ENCODE measurements at places on chromosomes 5 and 9. TPM values are rescaled to one million over a fixed set of nuclear protein-coding genes. Genes with fewer than 3 reads are reported as not detected.

GRCh38 chr9:136051837-136052471 lies 43.1 kb downstream of the NACC2 start:
- H3K36me3 ChIP-seq = peaks cover 16% of the 10 kb centered on the region
- H3K4me1 ChIP-seq = peaks cover 74% of the 10 kb centered on the region
- H3K27ac ChIP-seq = peak overlapping the region; percentile 65

The PTGDS gene
- 89.5 TPM for total RNA-seq

The RECK gene
- total RNA-seq = 19.8 TPM

The C9orf153 gene
- total RNA-seq = 0.92 TPM

The EPB41L4A gene
- total RNA-seq = 12.2 TPM

- no peaks in the 10 kb centered on the region for H3K4me1 ChIP-seq
- no peak overlapping the region for H3K4me3 ChIP-seq
- DNase-seq = no peak
These were observed 7.2 kb downstream of the GAPT start for GRCh38 chr5:58498340-58498942.

GRCh38 chr9:107732781-107733522 lies 243.4 kb upstream of the KLF4 start:
- no peaks in the 10 kb centered on the region for H3K36me3 ChIP-seq
- peak overlapping the region; percentile 89 for H3K27ac ChIP-seq
- H3K4me3 ChIP-seq = peak overlapping the region; percentile 58

The DDX4 gene
- not detected for total RNA-seq

GRCh38 chr5:111069839-111070238 lies 1.7 kb upstream of the TSLP start:
- H3K4me1 ChIP-seq = peaks cover 30% of the 10 kb centered on the region
- no peaks in the 10 kb centered on the region for H3K36me3 ChIP-seq
- no peak for DNase-seq
- H3K4me3 ChIP-seq = peak overlapping the region; percentile 65
- H3K27me3 ChIP-seq = no peaks in the 10 kb centered on the region

DNA sequence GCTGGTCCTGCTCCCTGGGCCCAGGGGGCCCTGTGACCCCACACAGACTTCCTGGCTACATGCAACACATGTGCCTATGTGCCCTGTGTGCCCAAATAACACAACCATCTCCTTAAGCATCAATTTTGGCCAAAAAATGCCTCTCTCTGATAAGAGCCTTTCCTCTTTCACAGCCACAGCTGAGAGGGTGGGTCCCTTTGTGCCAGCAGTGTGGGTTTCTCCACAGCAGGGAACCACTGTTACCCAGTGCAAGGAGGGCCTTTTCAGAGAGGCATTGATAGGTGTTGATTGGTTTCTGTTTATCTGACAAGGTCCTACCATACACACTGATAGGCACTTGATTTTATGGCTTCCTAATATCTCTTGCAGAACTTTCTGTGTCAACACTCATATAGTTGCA lies 42.7 kb downstream of the SYK start:
- no peak for DNase-seq
- no peaks in the 10 kb centered on the region for H3K27me3 ChIP-seq
- no peak overlapping the region for H3K4me3 ChIP-seq
- no peaks in the 10 kb centered on the region for H3K4me1 ChIP-seq
- no peaks in the 10 kb centered on the region for H3K36me3 ChIP-seq
